ENCODE measurements at places on chromosomes 2 and 18.

GRCh38 chr2:171320208-171320621 lies 113.6 kb downstream of the METTL8 start:
- no peak for DNase-seq

DNA sequence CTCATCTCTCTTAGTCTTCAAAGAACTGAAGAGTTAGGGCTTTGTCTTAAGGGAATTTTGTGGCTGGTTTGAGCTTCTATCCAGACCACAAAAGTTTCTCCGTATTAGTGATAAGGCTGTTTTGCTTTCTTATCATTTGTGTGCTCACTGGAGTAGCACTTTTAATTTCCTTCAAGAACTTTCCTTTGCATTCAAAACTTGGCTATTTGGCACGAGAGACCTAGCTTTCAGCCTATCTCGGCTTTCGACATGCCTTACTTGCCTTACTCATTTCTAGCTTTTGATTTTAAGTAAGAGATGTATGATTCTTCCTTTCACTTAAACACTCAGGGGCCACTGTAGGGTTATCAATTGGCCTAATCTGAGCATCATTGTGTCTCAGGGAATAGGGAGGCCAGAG lies 29.9 kb downstream of the HDHD2 start:
- DNase-seq: no peak

GRCh38 chr2:185738679-185739472 lies at the start of gene FSIP2:
FSIP2 (plus strand) TSS chr2:185738804; CDS start chr2:185738895, 91 bp downstream.
- DNase-seq: peak; percentile 65

DNA sequence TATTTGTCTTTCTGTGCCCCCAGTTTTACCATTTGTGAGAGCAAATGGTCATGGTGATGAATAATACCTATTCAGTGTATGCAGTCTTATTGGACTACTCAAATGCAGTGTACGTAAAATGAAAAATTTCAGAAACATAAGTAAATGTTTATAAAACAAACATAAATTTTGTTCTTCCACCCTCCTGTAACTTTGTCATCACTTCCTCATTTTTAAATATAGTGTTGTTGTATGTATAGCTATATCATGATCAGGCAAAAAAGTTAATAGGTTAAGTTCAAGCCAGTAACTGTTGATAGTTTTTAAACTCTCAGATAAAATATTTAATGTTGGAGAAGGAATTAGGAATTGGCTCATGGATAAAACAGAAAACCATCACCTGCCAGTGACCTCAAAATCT lies 93.2 kb downstream of the KLF7 start:
- DNase-seq: no peak

DNA sequence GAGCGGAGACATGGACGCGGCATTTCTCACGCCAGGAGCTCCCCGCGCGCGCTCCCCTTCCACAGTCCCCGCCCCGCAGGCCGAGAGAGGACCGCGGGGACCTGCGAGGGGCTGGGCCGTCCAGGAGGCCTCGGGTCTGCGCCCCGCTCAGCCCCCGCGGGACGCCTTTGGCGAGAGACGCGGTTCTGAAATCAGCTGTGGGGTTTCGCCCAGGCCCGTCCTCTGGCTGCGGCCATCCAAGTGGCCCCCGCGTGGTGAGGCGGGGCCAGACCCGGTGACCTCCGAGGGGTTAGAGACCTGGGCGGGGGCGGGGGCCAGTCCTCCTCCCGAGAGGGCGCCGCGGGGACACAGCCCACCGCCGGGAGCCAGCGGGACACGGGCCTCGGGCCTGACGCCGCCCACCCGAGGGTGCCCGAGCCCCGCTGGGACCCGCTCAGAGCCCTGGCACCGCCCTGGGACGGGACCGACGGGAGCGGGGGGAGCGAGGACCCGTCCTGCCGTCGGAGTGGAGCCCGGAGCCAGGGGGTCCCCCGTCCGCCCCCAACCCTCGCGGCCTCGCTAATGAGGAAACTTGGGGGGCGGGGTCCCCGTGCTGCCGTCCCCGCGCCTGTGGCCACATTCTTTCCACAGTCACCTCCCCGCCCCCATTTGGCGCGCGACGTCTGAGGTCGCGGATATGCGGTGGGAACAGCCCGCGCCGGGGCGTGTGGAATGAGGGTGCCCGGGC lies 6.1 kb upstream of the SALL3 start:
- DNase-seq: no peak
